ENCODE measurements at places on chromosomes 2 and 18.

DNA sequence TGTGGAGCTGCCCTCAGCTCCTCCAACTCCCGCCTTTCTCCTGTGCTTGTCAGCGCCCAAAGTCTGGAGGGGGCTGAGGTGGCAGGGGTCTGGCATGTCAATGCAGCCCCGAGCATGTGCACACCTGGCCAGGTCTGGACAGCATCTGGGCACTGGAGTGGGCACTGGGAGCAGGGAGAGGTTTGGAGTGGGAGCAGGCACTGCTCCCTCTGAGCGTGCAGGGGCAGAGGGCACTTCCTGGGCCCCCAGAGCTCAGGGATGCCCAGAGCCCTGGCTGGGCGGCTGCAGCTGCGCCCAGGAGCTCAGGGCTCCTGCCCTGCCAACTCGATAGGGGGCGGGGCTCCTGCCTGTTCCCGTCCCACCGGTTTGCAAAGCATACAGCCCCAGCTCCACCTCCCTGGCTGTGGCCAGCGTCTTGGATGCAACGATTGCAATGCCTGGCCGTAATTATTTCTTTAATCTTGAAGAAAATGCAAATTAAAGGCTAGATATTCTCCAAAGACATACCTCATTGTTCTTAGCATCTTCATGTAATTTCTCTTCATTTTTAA, 57.4 kb upstream of the LDAH start:
- DNase-seq, result no peak

GRCh38 chr18:3211236-3211992, 8.4 kb downstream of the MYOM1 start:
- no peak for DNase-seq

GRCh38 chr2:28526527-28527132, 30.8 kb downstream of the PLB1 start:
- DNase-seq, result no peak

- no peak for DNase-seq
Observed at GRCh38 chr2:142865924-142866323, 11.5 kb upstream of the KYNU start.

DNA sequence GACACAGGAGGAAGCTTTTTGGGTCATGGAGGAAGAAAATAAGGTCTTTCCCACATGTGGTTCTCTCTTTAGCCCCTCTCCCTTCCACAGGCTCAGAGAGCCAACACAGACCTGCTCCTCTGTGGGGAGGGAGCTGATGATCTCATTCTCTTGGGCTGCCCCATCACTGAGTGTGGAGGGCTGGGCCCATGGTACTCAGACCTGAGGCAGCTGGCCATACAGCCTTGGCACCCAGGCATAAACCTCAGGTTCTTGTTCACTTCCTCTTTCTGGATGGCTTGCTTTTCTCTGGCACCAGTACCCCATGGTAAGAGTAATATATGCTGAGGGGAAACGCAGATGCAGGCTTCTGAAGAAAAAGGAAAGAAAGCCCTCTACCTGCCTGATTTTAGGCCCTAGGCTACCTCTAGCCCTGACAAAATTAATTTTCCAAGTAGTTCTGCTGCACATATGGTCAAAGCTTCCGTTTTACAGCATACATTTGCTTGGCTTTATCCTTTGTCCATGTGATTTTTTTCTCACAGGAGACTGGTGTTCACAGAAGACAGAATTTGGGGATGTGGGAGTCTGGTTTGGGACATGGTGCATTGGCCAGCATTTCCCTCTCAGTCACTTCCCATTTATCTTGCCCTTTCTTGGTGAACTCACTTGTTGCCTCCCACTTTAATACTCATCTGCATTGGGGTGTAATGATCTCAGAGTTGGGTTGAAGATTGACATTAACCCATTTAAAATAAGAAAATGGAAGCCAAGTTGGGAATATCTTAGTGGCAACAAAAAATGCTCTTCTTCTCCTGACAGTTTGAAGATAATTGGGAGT, 11.1 kb downstream of the DHRS9 start:
- no peak for DNase-seq

- DNase-seq, result no peak
Observed at GRCh38 chr2:241298673-241299072, 16.8 kb downstream of the HDLBP start.

GRCh38 chr18:42437646-42438045, 482.6 kb downstream of the PIK3C3 start:
- DNase-seq, result no peak

DNA sequence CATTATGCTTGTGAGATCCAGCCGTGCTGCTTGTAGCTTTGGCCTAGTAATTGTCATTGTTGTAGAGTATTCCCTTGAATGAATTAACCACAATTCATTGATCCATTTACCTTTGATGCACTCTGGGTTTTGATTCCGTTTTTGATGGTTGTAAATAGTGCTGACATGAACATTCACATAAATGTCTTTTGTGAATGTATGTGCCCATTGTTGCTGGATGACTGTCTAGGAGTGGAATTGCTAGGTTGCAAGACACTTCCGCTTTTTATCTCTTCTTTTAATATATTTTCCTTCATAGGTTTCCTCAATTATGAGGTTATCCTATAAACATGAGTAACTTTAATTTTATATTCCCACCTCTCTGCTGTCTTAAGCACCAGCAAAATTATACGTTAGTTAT, 104.8 kb upstream of the CCDC68 start:
- DNase-seq, result no peak

DNA sequence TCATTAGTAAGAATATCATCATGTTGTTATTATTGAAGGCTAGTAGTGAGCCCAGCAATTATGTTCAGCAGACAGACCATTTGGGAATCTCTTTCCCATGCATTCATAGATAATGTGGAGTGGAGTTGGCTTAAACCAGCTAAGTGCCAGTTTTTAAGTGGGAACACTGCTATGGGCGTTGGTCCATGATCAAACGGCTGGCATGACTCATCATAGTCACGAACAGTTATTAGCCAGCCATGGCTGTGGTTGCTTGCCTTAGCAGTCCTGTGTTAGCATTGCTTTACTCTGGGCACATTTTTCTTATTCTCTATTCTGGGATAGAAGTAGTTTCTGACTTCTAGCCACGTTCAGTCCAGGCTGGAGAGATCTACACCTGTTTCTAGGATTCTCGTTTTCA, 17.7 kb downstream of the EIF4E2 start:
- DNase-seq, result no peak

- DNase-seq, result no peak
Observed at GRCh38 chr2:217307023-217307422, 447.2 kb upstream of the TNP1 start.

GRCh38 chr2:130987519-130988425, 105.5 kb downstream of the FAM168B start:
- no peak for DNase-seq

- DNase-seq, result no peak
Observed at GRCh38 chr2:32558492-32558891, 69.4 kb upstream of the TTC27 start.

DNA sequence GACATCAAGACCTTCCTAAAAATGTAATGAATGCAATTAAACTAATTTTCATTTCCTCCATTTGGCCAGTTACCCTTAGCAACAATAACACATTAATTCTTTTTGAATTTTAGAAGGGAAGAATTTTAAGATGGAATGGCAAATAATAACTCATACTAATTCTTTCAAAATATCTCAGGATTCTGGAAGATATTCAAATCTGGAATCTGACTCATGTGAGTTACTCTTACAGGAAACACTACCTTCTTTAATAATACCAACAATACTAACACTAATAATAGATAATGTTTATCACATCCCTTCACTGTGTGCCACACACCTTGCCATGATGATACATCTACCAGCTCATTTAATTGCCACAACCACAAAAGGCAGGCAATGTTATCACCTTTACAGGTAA, 46.4 kb downstream of the ZNF521 start:
- no peak for DNase-seq

DNA sequence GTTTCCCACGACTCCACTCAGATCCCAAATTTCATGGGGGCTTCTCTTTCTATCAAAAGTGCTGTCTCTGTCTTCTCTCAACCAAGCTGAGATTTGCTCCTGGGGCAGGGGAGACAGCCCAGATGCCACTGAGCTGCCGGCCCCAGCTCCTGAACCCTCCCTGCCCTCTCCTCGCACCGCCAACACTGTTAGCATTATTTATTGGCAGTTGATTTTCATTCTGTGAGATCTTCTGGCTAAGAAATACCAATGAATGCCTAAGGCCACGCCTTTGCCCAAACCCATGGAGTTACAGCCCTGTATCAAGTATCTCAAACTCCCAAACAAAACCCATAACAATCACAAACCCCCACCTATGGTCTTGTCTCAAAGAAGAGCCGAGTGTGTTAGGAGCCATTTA, 153.0 kb upstream of the TWIST2 start:
- DNase-seq, result no peak

DNA sequence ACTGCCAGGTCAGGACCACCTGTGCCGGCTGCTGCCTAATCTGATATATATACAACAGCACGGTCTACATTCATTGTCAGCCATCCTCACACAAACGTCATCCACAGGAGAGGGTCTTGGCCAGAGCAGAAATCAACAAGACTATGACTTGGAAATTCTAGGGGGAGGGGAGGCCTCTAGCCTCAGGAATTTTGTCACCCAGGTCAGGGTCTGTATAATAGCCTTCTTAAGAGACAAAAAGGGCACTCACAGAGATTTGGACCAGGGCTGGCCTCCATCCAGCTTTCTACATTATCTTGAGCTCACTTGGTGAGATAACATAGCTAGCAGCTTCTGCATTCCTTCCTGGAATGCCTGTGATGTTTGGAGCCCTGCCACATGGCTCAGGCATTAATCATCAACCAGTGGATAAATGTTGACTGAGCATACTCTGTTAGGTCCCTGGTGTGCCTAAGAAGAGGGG, 50.4 kb upstream of the CTIF start:
- DNase-seq, result no peak

GRCh38 chr2:43225788-43226557, 433 bp downstream of the ZFP36L2 start:
- DNase-seq, result no peak

- DNase-seq, result no peak
Observed at GRCh38 chr2:54936766-54937165, 113.5 kb downstream of the RTN4 start.

DNA sequence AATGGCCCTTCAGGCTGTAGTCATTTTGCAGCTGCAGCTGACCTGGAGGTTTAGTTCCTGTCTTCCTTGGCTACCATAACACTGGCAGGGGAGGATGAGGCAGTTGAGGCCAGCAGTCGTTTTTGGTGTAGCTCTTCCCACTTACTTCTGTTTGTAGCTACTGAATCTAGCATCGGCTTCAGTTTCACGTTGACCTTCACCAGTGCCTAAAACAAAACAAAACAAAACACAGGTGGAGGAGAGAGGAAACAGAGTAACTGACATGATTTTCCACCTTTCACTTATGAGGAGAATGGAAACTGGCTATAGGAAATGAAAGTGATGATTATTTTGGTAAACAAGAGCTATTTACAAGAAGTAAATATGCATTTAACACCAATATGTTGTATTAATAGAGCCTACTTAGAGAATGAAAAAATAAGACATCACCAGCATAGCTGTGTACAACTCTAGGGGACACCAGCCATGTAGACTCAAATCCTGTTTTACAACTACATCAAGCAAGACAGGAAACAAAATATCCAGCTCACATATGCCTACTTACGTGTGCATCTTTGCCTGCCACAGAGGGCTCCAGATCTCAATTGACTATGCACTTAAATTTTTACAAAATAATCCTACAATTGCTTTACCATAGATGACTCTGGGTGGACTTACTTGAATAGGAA, 236.9 kb downstream of the AGPS start:
- no peak for DNase-seq

- no peak for DNase-seq
Observed at GRCh38 chr2:35803126-35803525, 552.5 kb upstream of the CRIM1 start.

DNA sequence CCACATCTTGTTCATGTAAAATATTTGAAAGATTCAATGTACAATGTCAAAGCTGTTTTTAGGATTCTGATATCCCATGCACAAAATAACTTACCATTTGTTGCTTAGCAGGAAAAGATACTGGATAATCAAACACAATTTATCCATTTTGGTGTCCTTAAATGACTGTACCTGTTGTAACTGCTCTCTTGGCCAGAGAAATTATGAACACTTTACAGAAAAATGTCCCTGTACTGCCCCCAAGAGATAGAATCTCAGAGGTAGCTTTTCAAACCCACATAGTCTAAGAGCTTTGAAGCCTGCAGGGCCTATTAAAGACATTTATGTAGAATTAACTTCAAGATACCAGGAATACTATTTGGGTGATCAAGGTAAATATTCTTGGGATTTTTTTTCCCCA, 12.2 kb upstream of the ME2 start:
- DNase-seq, result no peak

- DNase-seq, result no peak
Observed at GRCh38 chr2:239369631-239370161, 31.1 kb downstream of the HDAC4 start.

GRCh38 chr2:168241208-168241607, 6.2 kb downstream of the STK39 start:
- DNase-seq, result no peak

DNA sequence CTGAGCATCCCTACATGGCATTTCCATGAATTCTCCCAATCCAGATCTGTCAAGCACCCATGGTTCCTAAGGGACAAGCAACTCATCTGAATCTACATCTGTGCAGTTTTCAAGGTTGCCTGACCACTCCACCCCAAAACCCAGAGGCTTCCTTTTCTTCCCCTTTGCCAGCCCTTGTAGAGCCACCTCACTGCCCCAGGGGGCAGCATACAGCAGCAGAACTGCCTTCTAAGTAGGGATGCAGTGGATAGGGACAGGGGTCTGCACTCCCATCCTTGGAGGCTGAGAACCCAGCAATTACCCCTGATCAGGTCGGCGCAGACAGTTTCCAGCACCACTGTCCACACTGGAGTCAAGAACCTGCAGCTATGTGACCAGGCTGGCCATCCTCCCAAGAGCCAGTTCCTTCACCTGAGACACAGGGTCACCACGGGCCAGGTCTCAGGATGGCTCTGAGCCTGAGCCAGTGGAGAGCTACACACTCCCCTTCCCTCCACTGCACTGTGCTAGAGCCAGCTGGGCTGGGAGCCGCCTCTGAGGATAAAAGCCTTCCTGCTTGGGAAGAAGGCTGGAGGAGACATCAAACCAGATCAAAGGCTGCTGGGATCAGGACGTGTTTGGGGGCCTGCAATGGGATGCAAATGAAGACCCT, 283.1 kb downstream of the CELF4 start:
- no peak for DNase-seq

- no peak for DNase-seq
Observed at GRCh38 chr2:64205415-64205814, 61.2 kb upstream of the PELI1 start.

DNA sequence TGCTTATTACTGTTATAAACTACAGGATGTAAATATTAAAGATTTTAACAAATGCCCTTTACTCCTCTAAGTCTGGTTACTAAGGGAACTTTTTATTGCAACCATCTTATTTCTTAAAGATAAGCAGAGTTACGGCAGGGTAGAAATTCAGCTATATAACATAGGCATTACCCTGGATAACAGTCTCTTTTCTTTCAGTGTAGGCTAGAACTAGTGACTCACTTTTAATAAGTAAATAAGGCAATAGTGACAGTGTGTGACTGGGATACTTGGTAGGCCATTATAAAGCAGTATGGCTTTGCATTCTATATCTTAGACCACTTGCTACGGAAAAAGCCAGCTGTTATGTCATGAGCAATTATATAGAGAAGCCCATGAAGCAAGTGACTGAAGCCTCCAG, 1041.0 kb upstream of the NRXN1 start:
- DNase-seq, result no peak
